SJSA1 (cell line): ENCODE measurements at places on chromosomes 13 and 19. TPM values are rescaled to one million over a fixed set of nuclear protein-coding genes. Genes with fewer than 3 reads are reported as not detected.

- H3K27ac ChIP-seq: no peak overlapping the region
- no peak overlapping the region for H3K4me3 ChIP-seq
- H3K36me3 ChIP-seq: peaks cover 14% of the 10 kb centered on the region
- no peaks in the 10 kb centered on the region for H3K27me3 ChIP-seq
These were observed 334 bp upstream of the ANGPTL6 start for GRCh38 chr19:10102787-10103236.

- no peak for DNase-seq
- H3K27ac ChIP-seq: no peak overlapping the region
- 0 out of 2 replicates have a peak, but pooled peaks cover 6% of the 10 kb centered on the region for H3K27me3 ChIP-seq
- H3K4me1 ChIP-seq: no peaks in the 10 kb centered on the region
- H3K36me3 ChIP-seq: no peaks in the 10 kb centered on the region
- no peak overlapping the region for H3K4me3 ChIP-seq
These were observed 6.3 kb upstream of the KCTD12 start for GRCh38 chr13:76892488-76892887.

Gene C3
- not detected in 2 replicates for total RNA-seq

Gene CEACAM16
- not detected in 2 replicates for total RNA-seq

Gene C19orf73
- 4.3 TPM in 1 of 2 replicates, not detected in the other for total RNA-seq

- H3K27ac ChIP-seq: no peak overlapping the region
- H3K27me3 ChIP-seq: 0 out of 2 replicates have a peak, but pooled peaks cover 7% of the 10 kb centered on the region
- no peak for DNase-seq
- H3K36me3 ChIP-seq: peaks cover 2% of the 10 kb centered on the region; the same call in 1 of the 2 replicates
These were observed 29.6 kb downstream of the EPN1 start for GRCh38 chr19:55704494-55705245.

DNA sequence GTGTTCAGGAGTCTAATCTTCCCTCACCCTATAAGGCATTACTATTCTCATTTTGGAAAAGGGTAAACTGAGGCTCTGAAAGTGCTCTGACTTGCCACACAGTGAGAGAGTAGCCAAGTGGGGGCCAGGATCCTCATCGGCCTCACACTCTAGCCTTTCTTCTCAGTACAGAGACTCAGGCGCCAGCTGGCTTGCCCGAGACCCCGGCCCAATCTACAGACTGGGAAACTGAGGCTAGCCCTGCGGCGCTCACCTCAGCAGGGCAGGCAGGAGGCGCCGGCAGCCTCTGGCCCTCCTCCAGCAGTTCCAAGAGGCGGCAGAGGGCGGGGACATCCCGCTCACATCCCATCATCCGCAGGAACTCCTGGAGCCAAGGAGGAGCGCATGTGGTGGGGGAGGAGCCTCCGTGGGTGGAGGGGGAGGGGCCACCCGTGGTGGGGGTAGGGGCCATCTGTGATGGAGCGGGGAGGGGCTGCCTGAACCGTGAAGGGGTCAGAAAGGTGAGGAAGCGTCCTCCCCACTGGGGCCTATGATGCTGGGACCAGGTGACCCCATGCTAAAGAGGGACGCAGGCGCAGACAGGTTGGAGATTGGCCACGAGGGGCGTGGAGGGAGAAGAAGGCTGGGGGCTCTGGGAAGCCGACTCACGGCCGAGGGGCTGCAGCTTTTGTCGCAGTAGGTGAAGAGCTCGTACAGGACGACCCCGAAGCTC, 8.7 kb upstream of the INSL3 start:
- no peak overlapping the region for H3K27ac ChIP-seq
- H3K4me1 ChIP-seq: no peaks in the 10 kb centered on the region
- no peak for DNase-seq
- H3K27me3 ChIP-seq: no peaks in the 10 kb centered on the region

DNA sequence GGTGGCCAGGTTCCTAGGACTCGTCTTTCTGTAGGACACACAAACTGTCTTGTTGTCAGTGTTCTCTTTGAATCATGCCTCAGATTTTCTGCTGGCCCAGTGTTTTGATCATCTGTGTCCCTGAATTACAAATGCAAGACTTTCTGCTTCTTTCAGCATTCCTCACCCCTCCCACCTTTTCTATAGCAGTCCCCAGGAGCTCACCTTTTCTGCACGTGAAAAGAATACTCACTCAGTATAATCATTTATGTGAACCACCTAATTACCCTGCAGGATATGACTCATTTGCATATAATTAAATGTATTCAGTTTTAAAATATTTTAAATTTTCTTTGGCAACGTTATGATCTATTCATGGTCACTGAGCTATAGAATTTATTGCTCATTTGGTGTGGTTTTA, 389.2 kb downstream of the ITGBL1 start:
- no peak overlapping the region for H3K4me3 ChIP-seq
- H3K36me3 ChIP-seq: no peaks in the 10 kb centered on the region
- no peak for DNase-seq
- H3K4me1 ChIP-seq: peaks cover 6% of the 10 kb centered on the region
- H3K27me3 ChIP-seq: no peaks in the 10 kb centered on the region
- no peak overlapping the region for H3K27ac ChIP-seq

DNA sequence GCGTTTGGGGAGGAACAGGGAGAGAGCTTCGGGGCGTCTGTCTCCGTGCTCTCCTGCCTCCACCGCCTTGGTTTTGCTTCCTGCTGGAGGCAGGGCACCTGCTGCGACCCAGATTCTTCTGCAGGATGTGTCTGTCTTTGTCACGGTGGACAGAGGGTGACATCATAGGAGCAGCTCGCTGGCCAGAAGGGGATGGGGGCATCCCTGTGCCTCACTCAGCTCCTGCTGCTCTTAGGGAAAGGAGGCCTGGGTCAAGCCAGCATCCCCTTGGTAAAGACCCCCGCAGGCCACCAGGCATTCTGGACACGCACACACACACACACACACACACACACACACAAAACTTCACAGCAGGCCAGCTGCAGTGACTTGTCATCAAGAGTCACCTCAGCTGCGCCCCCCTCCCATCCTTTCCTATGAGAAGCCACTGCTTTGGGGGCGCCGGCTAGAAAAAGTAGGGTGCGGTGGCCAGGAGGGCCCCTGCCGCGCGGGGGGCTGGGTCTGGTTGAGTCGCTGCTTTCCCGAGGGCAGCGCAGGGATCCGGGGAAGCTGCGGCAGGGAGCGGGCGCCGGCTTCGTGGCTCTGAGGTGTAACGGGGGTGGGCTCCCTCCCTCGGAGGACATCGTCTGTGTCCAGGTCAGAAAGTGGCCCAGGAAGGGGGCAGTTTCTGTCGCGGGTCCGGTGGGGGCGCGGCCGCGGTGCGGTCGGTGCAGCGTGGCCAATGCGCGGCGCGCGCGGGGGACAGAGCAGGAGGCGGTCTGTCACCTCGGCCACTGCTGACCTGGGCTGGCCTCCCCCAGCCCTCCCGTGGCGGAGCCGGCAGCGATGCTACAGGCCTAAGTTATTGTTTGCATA, 15.8 kb upstream of the NPAS1 start:
- no peak overlapping the region for H3K27ac ChIP-seq
- no peak overlapping the region for H3K4me3 ChIP-seq
- no peaks in the 10 kb centered on the region for H3K27me3 ChIP-seq
- H3K36me3 ChIP-seq: peaks cover 31% of the 10 kb centered on the region
- H3K4me1 ChIP-seq: no peaks in the 10 kb centered on the region

GRCh38 chr19:7658219-7658686, 10.6 kb upstream of the RETN start:
- DNase-seq: no peak
- H3K27ac ChIP-seq: no peak overlapping the region
- H3K27me3 ChIP-seq: peaks cover 27% of the 10 kb centered on the region
- H3K36me3 ChIP-seq: no peaks in the 10 kb centered on the region
- H3K4me3 ChIP-seq: no peak overlapping the region
- H3K4me1 ChIP-seq: no peaks in the 10 kb centered on the region

Gene BEST2
- 0.13 TPM in 1 of 2 replicates, not detected in the other for total RNA-seq

DNA sequence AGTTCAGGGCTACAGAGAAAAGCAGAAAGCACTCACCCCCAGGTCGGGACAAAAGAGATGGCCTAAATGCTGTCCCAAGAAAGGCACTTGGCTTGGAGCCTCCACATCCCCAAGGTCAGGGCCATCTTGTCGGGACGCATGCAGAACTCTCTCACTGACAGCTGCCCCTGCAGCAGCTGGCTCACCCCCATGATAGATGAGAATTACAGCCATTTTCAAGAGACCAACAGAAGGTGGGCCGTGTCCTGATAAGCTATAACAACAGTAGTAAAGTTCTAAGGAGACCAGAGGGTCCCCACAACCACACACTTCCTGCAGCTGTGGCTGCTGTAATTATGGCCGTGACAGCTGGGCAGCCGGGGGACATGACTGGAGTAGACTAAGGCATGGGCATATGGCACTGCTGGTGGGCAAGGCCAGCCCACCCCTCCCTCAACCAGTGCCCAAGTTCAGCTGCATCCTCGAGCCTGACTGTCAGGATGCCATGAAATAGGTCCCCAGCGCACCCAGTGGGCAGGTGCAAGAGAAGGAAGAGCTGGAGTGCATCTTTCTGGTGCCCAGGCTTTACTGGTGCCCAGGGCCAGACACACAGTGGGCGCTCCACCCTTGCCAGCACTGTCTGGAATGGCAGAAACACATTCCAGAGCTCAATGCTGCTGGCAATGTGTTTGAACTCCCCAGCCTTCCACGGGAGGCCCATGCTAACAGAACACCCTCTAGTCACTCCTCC, 436.7 kb upstream of the ZNF507 start:
- H3K4me1 ChIP-seq: peaks cover 7% of the 10 kb centered on the region
- no peaks in the 10 kb centered on the region for H3K36me3 ChIP-seq
- no peak overlapping the region for H3K27ac ChIP-seq
- DNase-seq: no peak
- no peaks in the 10 kb centered on the region for H3K27me3 ChIP-seq

- H3K27ac ChIP-seq: peak overlapping the region; percentile 93
- peak; percentile 85 for DNase-seq
- H3K4me3 ChIP-seq: peak overlapping the region; percentile 78
- H3K36me3 ChIP-seq: 0 out of 2 replicates have a peak, but pooled peaks cover 4% of the 10 kb centered on the region
- no peaks in the 10 kb centered on the region for H3K27me3 ChIP-seq
- peaks cover 37% of the 10 kb centered on the region for H3K4me1 ChIP-seq
These were observed 630 bp downstream of the COQ8B start for GRCh38 chr19:40716031-40716481.

GRCh38 chr19:33063753-33064457, 783 bp downstream of the RHPN2 start:
- H3K4me3 ChIP-seq: peak overlapping the region; percentile 49
- H3K27me3 ChIP-seq: no peaks in the 10 kb centered on the region
- no peak for DNase-seq
- H3K36me3 ChIP-seq: 0 out of 2 replicates have a peak, but pooled peaks cover 3% of the 10 kb centered on the region
- H3K27ac ChIP-seq: no peak overlapping the region
- H3K4me1 ChIP-seq: peaks cover 14% of the 10 kb centered on the region
